ENCODE measurements at places on chromosomes 1 and 21.

DNA sequence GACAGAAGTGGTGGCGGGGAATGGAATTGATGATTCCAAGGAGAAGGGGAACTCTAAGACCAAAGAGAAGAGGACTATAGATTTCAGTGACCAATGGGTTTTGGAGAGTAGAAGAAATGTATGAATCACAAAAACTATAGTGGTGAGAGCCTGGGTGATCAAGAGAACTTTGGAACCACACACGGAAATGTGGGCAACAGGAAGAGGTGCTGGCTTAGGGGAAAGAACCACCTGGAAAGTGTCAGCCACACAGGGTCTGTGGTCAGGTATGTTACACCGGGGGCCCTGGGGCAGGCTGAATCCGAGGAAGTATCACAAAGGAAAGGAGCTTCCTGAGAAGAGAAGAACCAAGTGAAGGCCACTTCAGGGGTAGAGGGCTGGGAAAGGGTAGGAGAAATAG lies 11.5 kb upstream of the CHIA start:
- no peak for DNase-seq

- DNase-seq: no peak
Measured at GRCh38 chr1:18642278-18643095, 11.8 kb downstream of the PAX7 start.

DNA sequence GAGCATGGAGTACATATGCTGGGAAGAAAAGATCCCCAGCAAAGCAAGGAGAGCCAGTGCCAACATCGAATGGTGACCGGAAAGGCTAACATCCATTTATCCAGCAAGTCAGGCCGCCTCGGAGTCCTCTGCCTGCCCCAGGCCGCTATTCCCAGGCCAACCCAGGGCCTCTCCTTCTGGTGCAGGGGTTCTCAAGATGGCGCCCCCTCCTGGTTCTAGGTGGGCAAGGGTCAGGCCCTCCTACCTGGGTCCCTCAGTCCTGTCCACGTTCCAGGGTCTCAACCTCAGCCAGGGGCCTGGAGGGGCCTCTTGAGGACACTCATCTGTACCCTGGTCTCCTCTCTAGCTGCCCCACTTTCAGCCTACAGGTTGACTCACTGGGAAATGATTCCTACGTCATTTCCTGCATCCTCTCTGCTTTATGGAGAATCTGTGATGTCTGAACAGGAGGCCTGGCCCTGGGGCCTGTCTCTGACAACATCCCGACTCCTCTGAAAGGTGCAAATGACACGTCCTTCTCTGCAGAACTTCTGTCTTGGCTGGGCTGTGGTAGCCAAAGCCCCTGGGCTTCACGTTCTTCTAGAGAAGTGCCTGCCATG lies 145.3 kb downstream of the PSMG1 start:
- no peak for DNase-seq

DNA sequence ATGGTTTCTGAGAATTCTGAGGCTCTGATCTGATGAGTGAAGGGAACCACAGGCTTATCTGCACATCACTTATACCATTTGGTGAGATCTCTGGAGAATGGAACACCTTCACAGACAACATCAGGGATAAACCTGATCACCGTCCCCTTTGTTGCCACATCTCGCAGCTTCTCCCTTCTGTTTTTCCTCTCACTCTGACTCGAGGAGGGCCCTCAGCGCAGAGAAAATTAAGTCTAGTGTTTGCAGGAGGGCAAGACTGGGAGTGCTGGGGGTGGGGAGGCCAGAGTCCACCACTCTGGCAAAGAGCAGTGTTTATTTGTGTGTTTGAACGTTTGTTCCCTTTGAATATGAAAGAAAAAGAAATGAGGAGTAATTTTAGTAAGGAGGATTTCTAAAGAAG lies 29.0 kb upstream of the BATF3 start:
- DNase-seq: peak; percentile 43

GRCh38 chr1:28062806-28063205 lies 25.6 kb downstream of the EYA3 start:
- DNase-seq: peak; percentile 44

DNA sequence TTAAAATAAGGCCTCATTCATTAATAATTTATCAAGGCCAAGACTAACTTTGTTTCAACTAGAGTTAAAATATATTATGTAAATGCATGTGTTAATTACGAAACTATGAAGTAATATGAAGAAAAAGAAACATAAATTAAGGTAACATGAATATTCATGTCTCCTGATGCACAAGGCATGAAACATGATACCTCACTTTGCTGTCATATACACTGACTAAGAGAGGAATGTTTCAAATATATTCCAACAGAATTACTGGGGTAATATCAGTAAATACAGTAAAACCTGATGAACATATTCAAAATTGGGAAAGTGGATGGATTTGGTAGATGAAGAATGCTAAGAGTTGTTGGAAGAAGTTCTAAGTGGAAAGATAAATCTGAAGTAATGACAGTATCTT lies 274.6 kb downstream of the LRRC7 start:
- no peak for DNase-seq

DNA sequence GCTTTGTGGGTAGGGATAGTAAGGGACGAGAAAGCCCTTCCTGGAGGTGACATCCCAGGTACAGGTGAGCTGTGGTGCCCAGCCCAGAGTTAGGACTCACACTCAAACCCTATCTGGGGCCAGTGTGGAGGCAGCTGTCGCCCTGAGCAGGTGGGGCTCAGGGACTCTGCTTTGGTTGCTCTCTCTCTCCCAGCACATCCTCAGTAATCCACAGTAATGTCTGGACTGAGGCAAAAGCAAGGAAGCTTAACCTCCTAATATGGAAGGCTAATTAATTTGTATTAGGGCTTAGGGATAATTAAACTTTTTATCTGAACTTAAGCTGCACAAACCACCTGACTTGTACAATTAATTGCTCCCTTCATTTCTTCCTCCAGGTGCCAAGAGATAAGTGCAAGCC lies 38.2 kb downstream of the DDX20 start:
- no peak for DNase-seq

DNA sequence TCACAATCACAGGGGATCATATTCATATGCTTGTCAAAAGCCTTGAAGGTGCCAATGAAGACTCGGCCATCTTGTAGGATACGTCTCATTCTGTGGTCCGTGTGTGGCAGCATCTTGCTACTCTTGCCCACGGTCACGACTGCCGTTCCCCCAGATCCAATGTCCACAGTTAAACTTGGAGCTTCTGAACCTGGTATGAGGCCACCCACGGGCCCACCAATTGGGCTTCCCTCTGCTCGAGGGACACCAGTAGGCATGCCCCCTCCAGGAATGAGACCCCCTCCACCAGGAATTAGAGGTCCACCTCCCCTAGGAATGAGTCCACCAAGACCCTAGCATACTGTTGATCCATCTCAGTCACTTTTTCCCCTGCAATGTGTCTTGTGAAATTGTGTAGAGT lies 39.6 kb downstream of the MORN1 start:
- no peak for DNase-seq

DNA sequence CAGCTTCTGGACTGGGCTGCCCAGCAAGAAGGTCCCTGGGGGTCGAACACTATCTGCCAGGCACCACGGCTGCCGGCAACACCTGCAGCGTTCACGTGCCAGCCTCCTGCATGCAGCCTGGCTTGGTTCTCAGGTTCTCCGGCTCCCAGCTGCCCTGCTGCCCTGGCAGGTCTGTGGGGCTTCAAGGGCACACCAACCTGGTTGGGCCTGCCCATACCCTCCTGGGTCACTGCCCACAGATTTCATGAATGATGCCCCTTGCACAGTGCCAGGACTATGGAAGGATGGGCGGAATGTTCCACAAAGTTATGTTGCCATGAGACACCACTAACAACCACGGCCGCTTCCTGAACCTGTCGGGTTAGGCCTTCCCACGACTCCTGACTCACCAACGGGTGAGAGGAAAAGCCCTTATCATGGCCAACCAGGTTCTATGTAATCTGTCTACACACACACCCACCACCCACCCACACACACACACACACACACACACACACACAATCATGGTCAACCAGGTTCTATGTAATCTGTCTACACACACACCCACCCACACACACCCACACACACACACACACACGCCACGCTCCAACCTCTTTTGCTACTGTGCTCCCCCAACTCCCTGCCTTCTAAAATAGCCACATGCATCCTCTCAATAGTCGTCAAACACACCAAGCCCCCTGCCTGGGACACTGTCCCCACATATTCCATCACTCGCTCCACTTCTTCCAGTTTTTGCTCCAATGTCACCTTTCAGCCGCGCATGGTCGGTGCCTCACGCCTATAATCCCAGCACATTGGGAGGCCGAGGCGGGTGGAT lies 32.2 kb downstream of the HSPG2 start:
- DNase-seq: peak; percentile 30

DNA sequence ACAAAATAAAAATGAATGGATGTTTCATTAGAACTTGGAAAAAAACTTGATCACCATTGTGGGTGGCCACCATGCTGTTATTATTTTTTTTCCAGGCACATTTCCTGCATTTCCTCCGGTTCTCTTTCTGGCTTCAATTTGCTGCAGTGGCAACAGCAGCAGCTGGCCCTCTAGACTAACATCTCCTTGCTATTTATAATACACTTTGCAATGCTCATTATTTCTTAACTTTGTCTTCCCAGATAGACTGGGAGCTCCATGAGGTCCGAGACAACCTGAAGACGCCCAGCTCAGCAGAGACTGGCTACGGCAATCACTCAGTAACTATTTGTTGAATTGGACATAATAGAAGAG lies 53.4 kb upstream of the ATP5PO start:
- DNase-seq: no peak

GRCh38 chr1:183612407-183612806 lies 22.1 kb upstream of the NCF2 start:
- no peak for DNase-seq

Data from stimulated activated CD4-positive, alpha-beta T cell treated with anti-CD3 and anti-CD28 coated beads, Interleukin-1b, Interleukin-23, amount 100 ng/mL, for 48 hours (primary cell).